Stimulated activated CD8-positive, alpha-beta memory T cell treated with anti-CD3 and anti-CD28 coated beads, Interleukin-7, amount 100 ng/mL, for 1 hour (primary cell): ENCODE measurements at places on chromosomes 11 and 22.

DNA sequence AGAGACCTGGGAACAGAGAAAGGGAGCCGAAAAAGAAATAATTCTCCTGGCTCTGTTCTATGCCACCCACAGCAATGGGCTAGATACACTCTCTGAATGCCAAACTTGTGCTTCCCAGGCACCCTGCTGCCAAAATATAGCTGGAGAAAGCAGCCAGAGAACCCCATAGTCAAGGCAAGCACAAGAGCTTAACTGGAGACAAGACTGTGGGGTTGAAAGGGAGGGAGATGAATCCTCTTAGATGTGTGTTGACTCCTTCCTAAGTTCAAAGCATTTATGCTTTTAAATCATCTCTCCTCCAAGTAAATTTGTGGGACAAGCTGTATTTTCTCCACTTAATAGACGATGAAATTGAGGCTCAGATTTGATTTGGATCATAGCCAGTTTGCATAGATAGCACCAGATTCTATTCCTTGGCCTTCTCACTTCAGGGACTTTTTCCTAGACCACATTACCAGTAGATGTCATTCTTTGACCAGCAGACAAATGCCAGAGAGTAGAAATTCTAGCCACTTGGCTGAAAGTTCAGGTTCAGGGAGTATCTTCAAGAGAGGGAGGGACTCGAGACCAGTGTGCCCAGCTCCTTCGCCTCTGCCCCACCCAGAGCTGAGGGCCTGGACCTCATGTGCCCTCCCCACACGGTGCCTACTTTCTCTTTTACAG, 16.5 kb upstream of the ETS1 start:
- DNase-seq, result no peak

DNA sequence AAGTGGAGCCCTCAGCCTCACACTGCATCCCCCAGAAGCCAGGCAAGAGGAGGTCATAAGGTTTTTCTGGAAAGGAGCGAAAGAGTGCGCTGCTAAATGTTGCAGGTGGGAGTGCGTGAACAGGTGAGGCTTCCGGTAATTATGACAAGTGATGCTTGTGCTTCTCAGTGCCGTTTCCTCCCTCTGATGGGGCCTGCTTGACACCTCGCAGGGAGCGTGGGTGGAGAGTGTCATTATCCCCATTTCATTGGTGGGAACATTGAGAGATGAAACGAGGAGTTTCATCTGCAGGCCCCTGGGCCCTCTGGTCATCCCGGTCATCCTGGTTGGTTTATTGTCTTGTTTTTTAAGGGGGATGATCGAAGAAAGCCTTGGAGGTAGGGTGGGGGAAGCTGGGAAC, 57.5 kb downstream of the BCR start:
- DNase-seq, result no peak

DNA sequence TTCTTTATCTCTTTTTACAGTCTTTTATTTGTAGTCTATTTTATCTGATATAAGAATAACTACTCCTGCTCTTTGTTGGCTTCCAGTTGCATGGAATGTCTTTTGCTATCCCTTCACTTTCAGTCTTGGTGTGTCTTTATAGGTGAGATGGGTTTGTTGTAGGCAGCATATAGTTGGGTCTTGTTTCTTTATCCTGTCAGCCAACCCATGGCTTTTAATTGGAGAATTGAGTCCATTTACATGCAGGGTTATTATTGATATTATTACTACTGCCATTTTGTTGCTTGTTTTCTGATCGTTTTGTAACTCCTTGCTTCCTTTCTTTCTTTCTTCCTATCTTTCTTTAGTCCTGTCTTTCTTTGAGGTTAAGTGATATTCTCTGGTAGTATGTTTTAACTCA, 11.9 kb upstream of the IL17RA start:
- no peak for DNase-seq

GRCh38 chr11:95715777-95716241, 73.8 kb downstream of the FAM76B start:
- DNase-seq, result no peak

- DNase-seq, result no peak
These were observed 14.0 kb downstream of the RPUSD4 start for GRCh38 chr11:126197277-126197939.

DNA sequence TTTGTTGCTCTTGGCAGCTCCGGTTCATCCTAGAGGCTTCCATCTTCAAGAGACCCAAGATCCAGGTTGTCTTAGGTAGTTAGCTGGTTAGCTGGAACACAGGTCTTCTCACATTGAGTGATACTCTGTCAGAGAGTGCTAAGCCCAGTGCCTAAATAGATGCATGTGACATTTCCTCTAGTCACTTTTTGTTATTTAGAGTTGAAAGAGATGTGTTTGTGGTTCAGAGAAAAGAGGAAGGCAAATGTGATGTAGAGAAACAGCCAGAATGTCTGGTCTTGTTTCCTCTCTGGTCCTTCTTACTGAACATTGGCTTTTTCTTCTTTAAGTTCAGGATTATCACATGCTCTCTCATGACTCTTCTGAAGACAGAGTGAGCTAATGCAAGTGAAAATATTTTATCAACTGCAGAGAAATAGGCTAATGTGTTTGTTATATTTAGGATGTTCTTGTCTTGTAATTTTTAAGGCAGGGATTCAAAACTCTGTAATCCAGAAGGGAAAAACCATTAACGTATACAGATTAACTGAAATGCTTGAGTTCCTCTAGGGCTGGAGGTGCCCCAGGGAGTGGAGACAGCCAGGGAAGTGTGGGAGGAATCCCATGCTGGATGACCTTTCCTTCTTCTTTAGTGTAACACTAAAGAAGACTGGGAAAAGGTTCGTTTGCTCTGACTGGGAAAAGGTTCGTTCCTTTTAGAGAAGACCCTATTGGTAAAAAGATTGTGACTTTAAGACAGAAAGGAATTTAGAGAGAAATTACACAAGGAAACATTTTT, 75.4 kb downstream of the SWAP70 start:
- no peak for DNase-seq

- DNase-seq, result no peak
These were observed 312.0 kb upstream of the NARS2 start for GRCh38 chr11:78886616-78887015.

GRCh38 chr11:69358398-69359020, 64.6 kb downstream of the MYEOV start:
- DNase-seq, result no peak

- DNase-seq, result no peak
These were observed 32.7 kb downstream of the ASCL2 start for GRCh38 chr11:2237457-2238238.

GRCh38 chr11:132496341-132496740, 1036.0 kb downstream of the OPCML start:
- no peak for DNase-seq
